ENCODE measurements at places on chromosomes 4 and X.

GRCh38 chr4:173839865-173840264 lies 309.8 kb upstream of the HAND2 start:
- no peak for DNase-seq

DNA sequence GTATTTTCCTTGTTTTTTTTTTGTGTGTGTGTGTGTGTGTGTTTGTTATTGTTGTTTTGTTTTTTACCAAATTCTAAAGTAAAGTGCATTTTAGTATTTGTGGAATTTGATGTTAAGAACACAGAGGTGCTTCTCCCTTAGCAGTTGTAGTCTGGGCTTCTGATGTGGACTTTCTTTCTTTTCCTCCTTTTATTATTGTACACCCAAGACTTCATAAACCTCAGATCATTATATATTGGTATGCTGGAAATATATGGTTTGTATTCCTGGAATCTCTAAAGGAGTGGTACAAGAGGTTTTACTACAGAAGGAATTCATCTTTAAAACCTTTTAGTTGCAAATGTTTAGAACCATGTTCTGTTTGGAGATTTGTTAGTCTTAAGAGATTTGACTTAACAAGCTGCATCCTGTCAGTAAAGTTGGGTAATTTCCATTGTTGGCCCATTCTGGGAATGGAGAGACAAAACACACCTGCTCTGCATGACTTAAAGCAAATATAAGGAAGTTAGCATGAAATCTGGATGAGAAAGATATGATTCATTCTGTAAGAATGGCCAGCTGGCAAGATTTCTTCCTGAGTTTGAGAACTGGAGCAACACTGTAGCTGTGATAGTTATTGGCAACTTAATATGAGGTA lies 64.0 kb downstream of the SMAD1 start:
- DNase-seq, result peak; percentile 98

- peak; percentile 24 for DNase-seq
These were observed 21.3 kb downstream of the ABCG2 start for GRCh38 chr4:88137112-88137511.

DNA sequence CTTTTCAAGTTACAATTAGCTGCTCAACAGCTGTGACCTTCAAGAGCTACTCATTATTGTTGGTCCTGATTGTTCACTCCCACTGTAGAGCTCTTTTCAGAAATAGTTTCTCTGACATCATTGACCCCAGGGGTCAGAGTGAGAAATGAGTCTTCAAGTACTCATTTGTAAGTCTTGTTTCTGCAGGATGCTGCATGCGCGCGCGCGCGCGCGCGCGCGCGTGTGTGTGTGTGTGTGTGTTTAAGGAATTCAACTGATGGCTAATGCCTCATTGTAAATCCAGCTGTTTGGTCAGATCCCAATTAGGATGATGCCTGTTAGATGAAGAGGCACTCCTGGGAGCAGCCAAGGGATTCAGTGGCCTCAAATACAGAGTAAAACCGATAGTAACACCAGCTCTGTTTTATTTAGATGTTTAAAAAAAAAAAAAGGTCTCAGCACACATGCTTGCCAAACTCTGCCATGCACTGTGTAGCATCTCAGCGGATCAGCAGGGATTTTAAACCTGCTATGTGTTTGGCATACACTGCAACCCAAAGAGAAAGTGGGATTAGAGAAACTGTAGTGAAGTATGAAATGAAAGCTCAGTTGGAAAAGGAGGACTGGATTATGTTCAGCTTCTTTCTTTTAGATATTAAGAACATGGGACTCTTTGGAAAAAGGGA lies 332.3 kb downstream of the ADGRL3 start:
- peak; percentile 61 for DNase-seq
